ENCODE measurements at places on chromosomes 3 and 15.

- no peak for DNase-seq
Measured at GRCh38 chr15:48273049-48273448, 58.2 kb upstream of the DUT start.

DNA sequence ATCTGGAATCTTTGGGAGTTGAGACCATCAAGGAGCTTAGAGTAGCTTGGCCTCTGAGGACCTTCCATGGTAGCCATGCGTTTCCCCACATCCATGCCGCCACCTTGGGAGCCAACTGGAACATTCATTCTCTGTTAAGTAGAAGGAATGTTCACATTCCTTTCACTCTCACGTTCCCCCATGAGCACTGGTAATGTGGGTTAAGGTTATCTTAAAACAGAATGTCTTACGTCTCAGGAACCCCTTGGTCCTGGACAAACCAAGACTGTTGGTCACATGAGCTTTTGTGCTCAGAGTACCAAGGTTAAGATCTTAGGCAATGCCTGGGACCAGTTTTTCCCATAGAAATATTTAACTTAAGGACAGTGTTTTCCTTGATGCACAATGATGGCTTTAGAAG, 211.7 kb upstream of the UBE2E1 start:
- DNase-seq = no peak

DNA sequence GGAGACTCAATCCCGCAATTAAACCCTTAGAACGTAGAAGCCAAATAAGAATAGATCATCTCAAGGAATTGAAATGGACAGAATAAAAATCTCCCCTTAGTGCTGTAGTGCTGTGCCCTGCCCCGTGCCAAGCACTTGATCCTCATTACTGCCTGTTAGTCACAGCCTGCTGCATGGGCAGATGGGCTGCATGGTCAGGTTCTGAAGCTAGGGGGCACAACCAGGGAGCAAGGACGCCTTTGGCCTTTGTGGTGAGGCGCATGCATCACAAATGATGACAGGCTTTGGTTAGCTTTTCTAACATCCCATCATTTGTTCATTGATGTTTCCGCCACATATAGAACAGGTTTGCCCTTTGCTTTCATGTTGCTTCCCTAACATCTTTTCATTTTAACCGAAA, 336.3 kb upstream of the ADAMTS9 start:
- DNase-seq = no peak

GRCh38 chr15:27872355-27872754, 226.8 kb downstream of the OCA2 start:
- no peak for DNase-seq

GRCh38 chr3:159080256-159080655, 278.4 kb downstream of the MFSD1 start:
- no peak for DNase-seq

DNA sequence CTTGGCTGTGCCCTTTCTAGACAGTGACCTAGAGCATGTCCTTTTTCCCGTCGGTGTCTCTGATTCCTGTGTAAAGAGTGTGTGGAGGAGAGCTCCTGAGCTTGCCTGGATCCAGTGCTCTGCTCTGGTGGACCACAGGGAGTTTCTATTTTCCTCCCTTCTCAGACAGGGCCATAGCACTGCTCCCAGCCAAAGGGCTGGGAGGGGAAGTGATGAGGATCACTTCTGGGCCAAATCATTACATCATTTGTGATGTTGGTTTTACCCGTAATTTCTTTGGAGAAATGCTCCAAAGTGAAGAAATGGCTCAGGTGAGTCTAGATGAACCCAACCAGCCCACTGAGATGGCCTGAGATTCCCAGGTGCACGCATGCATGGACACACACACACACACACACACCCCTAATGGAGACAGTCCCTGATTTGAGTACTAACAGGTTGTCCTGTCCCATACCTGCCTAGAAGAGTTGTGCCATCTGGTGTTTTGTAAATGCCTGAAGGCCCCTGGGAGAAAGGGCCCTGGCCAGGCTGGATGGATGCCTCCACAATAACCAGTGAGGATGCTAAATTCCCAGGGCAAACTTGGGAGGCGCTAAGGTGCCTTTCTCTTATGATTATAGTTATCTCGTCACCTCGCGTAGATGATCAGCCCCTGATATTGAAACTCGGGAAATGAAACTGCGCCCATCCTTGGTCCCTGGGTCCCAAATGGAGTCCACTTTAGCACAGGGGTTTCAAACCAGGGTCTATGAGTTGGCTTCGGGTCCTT, 86.9 kb downstream of the ASB7 start:
- no peak for DNase-seq

- DNase-seq = no peak
Measured at GRCh38 chr15:29668120-29668602, 154.1 kb downstream of the TJP1 start.

DNA sequence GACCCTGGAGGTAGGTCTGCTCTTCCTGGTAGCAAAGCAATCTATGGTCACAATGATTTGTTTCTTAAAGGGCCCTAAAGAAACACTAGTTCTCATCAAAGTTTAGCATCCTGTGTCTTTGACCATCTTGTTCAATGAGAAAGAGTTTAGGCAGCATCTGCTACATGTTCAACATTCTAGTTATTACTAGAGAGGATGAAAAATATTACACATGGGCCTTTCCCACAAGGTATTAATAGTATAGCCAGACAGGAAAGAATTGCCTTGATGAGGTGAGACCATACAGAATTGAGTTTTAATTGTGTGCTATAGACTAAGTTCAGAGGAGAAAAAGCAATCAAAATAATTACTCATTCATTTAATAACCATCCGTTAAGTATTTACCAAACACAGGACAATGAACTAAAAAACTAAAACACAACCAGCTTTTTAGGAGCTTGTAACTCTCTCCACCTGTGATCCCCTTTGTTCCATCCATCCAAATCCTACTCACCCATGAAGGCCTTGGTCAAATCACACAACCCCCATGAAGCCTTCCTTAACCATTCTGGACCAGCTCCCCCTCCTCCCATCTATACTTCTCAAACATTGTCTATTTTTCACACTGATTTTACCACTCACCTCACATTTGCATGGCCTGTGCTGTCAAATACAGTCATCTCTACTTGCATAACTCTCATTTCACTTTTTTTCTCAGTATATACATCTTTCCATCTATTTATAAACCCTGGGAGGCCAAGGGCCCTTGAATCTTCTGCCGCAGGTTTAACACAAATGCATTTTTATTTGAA, 122.9 kb downstream of the RORA start:
- DNase-seq = no peak

DNA sequence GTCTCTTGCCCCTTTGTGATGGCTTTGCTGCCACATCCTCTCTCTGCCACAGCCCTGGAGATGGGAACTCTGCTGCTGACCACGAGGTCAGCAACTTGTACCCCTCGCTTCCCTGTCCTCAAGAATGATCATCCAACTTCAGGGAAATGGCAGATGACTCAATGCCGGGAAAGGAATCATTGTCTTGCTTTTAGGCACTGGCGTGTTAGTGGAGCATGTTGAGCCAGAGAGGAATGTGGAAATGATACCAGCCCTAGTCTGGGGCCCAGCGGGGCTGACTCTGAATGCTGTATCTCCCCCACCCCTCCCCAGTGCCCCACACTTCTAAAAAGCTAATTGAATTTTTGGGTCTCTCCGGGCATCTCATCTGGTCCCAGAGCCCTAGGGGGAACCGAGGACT, 184.9 kb upstream of the BHLHE40 start:
- no peak for DNase-seq

DNA sequence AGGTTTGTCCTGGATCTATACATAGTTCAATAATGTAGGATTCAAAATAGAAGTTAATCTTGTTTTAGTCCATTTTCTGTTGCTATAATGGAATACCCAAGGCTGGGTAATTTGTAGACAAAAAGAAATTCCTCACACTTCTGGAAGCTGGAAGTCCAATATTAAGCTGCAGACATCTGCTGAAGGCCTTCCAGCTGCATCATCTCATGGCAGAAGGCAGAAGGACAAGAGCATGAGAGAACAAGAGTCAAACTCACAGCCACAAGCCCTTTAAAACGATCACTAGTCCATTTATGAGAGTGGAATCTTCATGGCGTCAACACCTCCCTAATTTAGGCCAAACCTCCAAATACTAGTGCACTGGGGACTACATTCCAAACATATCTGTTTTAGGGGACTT, 669.3 kb downstream of the ROBO2 start:
- no peak for DNase-seq

DNA sequence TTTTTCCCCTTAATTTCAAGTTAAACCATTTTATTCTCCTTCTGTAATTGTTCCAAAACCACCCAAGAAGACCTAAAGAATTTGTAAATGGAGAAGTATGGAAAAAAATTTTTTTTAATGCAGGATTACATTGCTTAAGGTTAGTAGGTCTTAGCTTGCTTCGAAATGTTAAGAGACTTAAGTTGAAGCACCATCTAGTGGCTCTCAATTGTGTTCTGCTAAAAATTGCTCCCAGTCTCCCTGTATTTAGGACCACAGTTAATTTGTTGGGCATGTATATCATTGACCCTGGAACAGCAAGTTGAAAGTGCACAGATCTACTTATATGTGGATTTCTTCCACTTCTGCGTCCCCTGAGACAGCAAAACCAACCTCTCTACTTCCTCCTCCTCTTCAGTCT, 32.4 kb downstream of the CD200R1L start:
- no peak for DNase-seq

GRCh38 chr3:85605066-85605465, 646.3 kb downstream of the CADM2 start:
- no peak for DNase-seq

GRCh38 chr15:46471096-46471495, 836.3 kb downstream of the SQOR start:
- no peak for DNase-seq

DNA sequence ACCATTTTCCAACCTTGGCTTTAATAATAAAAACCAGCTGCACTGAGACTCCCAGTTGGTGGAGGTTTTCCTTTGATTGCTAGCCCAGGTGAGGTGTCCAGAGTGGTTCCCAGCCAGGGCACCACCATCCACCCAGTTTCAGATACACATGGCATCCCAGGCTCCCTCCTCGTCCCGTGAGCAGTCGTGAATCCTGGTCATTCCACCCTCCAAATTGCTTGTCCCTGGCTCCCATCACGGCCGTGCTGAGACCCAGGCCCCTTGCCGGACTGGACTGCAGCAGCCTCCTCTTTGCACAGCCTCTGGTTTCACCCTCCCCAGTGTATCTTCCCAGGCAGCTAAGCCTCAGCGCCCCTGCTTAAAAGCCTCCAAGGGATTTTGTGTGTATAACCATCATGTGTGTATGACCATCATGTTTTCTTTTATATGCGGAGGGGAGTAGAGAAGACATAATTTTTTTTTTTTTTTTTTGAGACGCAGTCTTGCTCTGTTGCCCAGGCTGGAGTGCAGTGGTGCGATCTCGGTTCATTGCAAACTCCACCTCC, 106.3 kb downstream of the ETFA start:
- DNase-seq = no peak

GRCh38 chr3:127754411-127755304, 67.7 kb downstream of the MGLL start:
- DNase-seq = peak; percentile 11

DNA sequence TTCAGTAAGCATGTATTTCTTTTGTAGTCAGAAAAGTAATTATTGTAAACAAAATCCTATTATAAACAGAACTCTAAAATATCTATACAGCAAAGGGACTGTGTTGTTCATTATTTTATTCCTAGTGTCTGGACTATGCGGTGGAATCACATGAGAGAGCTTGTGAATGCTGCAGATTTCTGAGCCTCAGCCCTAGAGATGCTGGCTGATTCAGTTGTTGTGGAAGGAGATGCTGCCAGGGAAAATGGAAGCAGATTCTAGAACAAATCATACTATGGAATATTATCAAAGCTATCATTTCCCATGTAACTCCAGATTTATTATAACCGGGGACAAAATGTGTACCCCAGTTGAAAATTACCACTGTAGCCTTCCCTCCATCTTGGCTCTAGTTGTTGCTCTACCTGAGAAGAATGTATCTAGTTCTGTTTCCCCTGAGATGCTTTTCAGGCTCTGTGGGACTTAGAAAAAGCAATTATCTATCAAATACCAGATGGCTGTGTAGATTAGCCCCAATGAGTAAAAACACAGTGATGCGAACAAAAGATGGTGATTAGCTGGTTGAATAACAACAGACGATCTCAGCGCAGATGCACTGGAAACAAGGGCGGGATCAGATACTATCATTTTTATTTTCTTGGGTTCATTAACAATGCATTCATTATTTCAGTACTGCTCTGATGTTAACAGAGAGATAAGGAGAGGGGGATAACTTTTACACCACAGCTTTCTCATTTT, 131.3 kb downstream of the TMEM108 start:
- DNase-seq = no peak

GRCh38 chr3:16512435-16513140, 911 bp downstream of the RFTN1 start:
- peak; percentile 51 for DNase-seq

DNA sequence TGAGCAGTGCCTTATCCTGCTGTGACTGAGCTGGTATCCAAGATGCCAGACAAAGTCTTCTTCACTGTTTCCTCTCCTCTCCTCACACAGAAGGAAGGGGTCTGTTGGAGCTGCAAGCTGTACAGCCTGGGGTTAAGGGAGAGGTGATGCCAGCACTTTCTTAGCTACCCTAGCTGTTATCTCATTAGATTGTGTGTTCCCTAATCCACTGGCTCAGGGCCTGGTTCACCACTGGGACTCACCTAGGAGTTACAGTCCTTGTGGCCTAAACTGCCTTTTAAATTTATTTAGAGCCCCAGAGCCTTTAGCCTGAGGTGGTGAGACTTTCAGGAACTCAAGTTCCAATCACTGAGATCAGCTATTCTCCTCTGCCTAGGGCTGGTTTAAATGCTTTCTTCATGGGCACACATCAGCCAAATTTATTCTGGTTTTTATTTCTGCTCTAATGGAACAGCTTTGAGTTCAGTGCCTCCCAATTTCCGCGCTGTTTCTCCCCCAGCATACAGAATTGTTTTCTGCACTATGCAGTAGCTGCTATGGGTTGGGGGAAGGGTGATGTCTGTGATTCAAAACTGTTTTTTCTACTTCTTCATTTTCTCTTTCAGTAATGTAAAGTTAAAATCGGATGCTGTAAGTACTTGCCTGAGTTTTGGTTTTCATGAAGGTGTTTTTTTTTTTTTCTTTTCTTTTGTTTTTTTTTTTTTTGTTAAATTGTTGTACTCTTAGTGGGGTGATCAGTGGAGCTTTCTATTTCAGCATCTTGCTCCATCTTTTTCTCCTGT, 198.8 kb downstream of the DOCK3 start:
- no peak for DNase-seq

- DNase-seq = no peak
Measured at GRCh38 chr3:112930771-112931170, 44.1 kb downstream of the CD200R1 start.
